ENCODE measurements at places on chromosomes 7 and 10.

GRCh38 chr7:28973591-28973990 lies 15.5 kb upstream of the TRIL start:
- H3K27ac ChIP-seq, result no peak overlapping the region
- ATAC-seq, result no peak
- peaks cover 2% of the 10 kb centered on the region for H3K27me3 ChIP-seq
- no peak overlapping the region for H3K4me3 ChIP-seq

DNA sequence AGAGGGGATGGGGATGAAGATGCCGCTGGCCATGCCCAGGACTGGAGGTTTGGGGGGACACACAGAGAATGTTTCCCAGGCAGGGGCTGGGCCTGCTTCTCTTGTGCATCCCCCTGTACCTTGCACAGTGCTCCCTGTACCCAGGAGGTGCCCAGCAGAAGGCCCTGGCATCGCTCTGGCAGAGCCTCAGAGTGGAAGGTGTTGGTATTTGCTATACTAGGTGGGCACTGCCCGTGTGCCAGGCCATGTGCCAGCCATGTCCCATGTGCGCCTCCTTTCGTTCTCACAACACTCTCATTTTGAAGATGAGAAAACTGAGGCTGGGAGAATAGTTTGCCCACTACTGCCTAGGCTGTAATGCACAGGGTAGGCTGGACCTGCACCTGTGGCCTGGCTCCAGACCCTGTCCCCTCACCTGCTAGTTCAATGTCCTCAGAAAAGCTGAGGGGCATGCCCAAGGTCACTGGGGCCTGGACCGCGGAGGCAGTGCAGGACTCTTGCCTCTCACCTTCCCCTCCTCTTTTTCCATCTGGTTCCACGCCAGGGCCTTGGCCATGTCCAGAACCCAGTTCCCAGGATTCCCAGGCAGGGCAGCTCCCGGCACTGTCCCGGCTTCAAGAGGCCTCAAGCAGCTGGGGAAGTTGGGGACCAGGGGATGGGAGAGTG lies 64.7 kb downstream of the GOLGA7B start:
- H3K4me3 ChIP-seq, result no peak overlapping the region
- H3K36me3 ChIP-seq, result no peaks in the 10 kb centered on the region
- H3K4me1 ChIP-seq, result peaks cover 9% of the 10 kb centered on the region
- ATAC-seq, result peak; percentile 14
- H3K27me3 ChIP-seq, result peaks cover 37% of the 10 kb centered on the region
- no peak overlapping the region for H3K27ac ChIP-seq

GRCh38 chr7:142024547-142024946 lies 28.9 kb downstream of the MGAM start:
- ATAC-seq, result no peak
- no peak overlapping the region for H3K27ac ChIP-seq
- H3K4me3 ChIP-seq, result no peak overlapping the region
- no peaks in the 10 kb centered on the region for H3K36me3 ChIP-seq
- H3K4me1 ChIP-seq, result no peaks in the 10 kb centered on the region

GRCh38 chr7:70907259-70908247 lies 224.4 kb upstream of the GALNT17 start:
- H3K4me1 ChIP-seq, result no peaks in the 10 kb centered on the region
- H3K36me3 ChIP-seq, result no peaks in the 10 kb centered on the region
- no peak overlapping the region for H3K27ac ChIP-seq
- no peaks in the 10 kb centered on the region for H3K27me3 ChIP-seq
